ENCODE measurements at places on chromosomes 16 and 17. TPM values are rescaled to one million over a fixed set of nuclear protein-coding genes. Genes with fewer than 3 reads are reported as not detected.

Gene GSG1L
- total RNA-seq = not detected

Gene KPNA2
- 170 TPM for total RNA-seq

Gene NXPH3
- total RNA-seq = not detected

Gene PHF12
- 44.6 TPM for total RNA-seq

Gene EVI2B
- 0.76 TPM for total RNA-seq

Gene CAMTA2
- 9.5 TPM for total RNA-seq

Gene SPEM1
- total RNA-seq = not detected

- DNase-seq = no peak
Measured at GRCh38 chr17:58575511-58575910, 61.1 kb upstream of the MTMR4 start.

- no peak for DNase-seq
Measured at GRCh38 chr16:54411544-54411943, 125.0 kb upstream of the IRX3 start.

DNA sequence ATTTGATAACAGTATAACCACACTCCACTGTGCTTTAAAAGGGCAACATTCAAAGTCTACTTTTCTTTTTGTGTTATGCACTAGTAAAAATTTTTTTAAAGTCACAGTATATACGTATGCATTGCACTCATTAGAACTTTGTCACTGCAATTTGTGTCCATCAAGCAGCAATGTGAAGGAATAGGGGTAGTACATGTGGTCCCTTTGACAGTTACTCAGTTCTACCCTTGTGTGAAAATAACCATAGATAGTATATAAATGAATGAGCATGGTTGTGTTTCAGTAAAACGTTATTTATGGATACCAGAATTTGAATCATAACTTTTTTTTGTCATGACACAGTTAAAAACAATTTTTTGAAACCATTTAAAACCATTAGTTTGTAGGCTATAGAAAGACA is 30.7 kb downstream of the NFATC3 start:
- DNase-seq = no peak

DNA sequence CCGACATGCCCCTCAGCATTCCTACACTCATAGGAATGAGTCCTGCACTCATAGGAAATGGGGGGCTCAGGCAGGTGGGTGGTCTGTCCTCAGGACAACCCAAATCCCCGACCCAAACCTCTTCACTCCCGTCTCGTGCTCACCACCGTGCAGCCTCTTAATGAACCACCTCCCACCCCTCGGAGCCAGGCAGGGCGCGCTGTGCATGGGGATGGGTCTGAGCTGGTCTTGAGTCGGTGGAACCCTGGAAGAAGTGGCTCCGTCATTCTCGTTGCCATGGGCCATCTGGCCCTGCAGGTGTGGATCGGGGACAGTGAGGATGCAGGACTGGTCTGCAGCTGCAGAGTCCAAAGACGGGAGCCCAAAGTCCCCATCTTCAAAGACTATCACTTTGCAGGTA is 6.4 kb upstream of the RAB40B start:
- no peak for DNase-seq

DNA sequence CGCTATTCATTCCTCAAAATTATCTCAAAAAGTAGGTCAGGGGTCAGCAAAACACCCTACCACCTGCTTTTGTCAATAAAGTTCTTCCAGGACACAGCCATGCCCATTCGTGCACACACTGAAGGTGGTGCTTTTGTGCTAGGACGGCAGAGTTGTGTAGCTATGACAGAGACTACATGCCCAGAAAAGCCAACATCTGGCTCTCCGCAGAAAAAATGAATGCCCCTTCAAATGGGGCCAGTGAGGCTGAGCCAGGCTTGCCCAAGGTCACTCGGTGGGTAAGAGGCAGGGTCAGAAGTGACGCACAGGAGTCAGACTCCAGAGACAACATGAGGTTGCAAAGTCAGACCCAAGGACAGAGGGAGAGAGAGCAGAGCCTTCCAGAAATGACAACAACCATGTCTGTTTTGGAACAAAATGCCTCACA is 200.1 kb downstream of the XYLT1 start:
- no peak for DNase-seq

- DNase-seq = no peak
Measured at GRCh38 chr16:66286527-66286926, 80.0 kb upstream of the CDH5 start.

GRCh38 chr16:86946981-86947380 is 368.6 kb downstream of the FOXL1 start:
- DNase-seq = no peak

- no peak for DNase-seq
Measured at GRCh38 chr17:82929011-82929622, 89.3 kb upstream of the ZNF750 start.

DNA sequence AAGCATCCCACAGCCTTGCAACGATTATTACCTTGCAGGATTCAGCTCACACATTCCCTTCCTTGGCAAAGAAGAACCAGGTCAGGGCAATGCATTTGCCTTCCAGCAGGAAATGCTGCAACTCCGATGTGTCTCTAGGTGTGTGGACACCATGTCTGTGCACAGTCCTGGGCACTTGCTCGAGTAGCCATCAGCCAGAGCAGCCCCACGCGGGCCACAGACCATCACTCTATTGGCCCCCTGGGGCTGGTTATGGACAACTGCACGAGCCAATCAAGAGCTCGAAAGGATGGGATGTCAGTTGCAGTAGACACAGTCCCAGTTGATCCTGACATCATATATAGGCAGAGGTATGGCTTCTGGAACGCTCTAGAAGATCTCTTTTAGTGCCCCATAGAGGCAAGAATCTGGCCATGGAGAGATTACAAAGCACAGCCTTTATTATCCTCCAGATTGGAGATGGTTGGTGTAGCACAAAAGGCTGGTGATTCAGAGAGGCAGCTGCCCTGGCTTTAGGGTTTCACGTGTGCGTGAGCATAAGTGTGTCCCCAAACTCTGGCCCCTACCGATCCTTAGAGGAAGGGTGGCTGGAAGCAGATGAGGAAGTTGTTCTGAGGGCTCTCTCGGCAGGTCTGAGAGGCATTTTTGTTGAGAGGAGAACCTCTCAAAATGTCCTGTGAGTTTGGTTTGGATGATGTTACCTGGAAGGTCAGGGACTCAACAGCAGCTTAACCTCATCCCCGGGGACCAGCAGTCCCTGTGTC is 403.8 kb downstream of the SEC14L1 start:
- DNase-seq = no peak

DNA sequence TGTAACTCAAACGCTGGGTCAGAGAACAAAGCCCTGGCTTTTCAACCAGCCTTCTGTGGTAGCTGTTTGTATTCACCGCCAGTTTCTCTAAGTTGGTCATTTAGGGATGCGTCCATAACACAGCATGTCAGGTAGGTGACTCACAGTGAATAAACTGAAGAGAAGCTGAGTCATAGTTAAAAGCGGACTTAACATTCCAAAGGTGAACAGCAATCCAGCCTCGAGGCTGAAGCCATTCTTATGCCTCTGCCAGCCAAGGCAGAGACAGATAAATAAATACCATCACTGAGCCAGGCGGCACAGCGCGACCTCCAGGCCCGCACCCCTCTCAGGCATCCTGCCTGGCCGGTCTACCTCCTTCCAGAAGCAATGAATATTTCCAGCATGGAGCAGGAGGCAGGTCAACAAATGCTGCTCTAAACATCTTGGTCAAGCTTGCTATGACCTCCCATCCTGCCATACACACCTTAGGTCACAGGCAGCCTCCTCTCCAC is 12.4 kb upstream of the CACNG4 start:
- no peak for DNase-seq

Data from Karpas-422 (cell line).